ENCODE measurements at places on chromosomes 3 and 15.

DNA sequence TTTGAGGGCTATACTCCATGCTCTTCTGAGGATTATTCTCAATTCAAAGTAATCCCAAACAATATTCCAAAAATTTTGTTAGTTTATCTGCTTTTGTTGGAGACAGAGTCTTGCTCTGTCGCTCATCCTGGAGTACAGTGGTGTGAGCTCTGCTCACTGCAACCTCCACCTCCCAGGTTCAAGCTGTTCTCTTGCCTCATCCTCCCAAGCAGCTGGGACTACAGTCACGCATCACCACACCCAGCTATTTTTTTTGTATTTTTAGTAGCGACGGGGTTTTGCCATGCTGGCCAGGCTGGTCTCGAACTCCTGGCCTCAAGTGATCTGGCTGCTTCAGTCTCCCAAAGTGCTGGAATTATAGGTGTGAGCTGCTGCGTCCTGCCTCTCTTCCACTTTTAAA is 39.1 kb downstream of the MEF2A start:
- no peak for DNase-seq

GRCh38 chr3:150385296-150386242 is 22.5 kb upstream of the TSC22D2 start:
- no peak for DNase-seq

- DNase-seq = no peak
Observed at GRCh38 chr15:95733931-95734330, 596.6 kb upstream of the NR2F2 start.

- DNase-seq = no peak
Observed at GRCh38 chr3:141913150-141913811, 36.8 kb downstream of the ATP1B3 start.

DNA sequence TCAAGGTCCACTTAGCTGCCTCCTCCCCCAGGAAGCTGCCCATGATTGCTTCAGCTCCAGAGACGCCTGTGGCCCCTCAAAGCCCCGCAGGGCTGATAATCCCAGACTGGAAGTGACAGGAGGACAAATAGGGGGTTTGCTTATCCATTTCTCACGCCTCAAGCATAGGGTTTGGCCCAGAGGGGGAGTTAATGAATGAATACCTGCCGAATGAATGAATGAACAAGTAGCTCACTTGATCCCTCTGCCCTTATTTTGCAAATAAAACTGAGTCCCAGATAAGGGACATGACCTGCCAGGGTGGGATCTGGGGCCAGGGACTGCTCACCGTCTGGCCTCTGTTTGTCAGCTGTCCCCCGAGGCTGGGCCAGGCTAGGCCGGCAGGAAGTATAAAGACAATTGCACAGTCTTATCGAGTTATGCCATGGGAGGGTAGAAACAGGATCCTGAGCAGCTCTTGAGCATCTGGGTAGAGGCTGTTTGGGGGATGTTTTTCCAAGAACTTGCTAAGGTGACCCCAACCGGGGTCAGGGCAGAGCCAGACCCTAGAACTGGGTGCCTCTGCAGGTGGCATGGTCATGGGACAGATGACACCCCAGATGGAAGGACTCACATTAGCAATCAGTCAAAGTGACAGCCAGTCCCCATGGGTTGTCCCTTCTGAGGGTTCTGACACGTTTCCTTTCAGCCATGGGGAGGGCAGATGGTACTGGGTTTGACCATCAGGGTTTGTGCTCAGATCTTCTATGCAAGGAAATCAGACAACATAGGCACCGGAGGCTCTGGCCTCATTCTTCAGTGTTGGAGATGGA is 45.0 kb downstream of the IQSEC1 start:
- no peak for DNase-seq

Data from GM19239 (cell line).